Stimulated activated CD8-positive, alpha-beta memory T cell treated with anti-CD3 and anti-CD28 coated beads, Interleukin-7, amount 100 ng/mL, for 48 hours (primary cell): ENCODE measurements at places on chromosomes 7 and 10.

- DNase-seq, result no peak
These were observed 58.7 kb downstream of the ITGA8 start for GRCh38 chr10:15660990-15661389.

DNA sequence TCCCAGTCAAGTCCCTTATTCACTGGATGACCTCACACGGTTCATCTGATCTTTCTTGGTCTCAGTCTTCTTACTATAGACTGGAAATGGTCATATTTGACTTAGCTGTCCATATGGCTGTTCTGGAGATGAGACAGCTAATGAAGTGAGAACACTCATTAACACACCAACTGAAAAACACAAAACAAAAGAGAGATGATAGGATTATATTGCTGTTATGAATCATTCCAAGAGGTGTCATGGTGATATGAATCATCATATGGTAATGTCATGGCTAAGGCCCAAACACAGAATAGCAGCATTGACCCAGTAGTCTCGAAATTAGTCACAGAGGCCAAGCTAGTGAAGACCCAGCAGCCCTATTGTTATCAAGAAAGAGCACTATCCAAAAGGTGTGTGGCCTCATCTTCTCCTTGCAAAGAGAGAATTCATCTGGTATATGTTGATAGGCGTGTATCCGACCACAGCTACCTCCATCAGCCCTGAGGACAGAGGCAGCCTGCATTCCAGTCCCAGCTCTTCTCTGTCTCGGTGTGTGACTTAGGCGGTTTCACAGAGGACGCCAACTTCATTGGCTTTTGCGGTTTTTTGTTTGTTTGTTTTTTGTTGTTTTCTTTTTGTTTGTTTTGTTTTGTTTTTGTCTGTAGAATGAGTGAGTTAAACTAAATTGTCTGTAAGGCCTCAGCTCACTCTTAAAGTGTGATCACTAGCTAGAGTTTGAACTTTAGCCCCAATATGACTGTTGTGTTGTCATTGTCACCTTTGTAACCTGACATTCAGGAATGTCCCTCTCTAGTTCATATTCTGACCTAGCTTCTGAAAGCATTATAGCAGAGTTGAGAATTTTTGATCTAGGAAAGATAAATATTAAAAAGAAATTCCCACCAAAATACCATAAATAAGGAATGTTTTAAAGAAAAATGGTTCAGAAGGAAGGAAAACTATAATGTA, 97.4 kb upstream of the PDCD4 start:
- DNase-seq, result no peak

- no peak for DNase-seq
These were observed 13.2 kb upstream of the UNCX start for GRCh38 chr7:1219498-1219897.

- DNase-seq, result no peak
These were observed 145.0 kb downstream of the LRRC4 start for GRCh38 chr7:127886248-127886647.

DNA sequence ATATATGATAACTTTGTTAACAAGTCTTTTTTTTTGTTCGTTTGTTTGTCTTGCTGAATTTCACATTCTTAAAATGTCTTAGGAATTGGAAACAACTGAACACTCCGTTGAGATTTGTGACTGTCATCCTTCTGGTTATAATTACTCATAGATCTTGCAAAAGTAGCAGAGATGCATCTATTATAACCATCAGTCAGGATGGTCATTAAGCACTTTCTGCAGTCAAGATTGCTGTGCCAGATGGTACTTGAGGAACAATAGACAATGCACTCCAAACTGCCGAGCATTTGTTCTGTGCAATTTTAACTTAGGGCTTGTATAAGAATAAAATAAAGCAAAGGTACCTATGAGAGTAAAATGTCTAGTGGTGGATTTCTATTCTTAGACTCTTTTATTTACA, 710.1 kb upstream of the KCND2 start:
- no peak for DNase-seq

DNA sequence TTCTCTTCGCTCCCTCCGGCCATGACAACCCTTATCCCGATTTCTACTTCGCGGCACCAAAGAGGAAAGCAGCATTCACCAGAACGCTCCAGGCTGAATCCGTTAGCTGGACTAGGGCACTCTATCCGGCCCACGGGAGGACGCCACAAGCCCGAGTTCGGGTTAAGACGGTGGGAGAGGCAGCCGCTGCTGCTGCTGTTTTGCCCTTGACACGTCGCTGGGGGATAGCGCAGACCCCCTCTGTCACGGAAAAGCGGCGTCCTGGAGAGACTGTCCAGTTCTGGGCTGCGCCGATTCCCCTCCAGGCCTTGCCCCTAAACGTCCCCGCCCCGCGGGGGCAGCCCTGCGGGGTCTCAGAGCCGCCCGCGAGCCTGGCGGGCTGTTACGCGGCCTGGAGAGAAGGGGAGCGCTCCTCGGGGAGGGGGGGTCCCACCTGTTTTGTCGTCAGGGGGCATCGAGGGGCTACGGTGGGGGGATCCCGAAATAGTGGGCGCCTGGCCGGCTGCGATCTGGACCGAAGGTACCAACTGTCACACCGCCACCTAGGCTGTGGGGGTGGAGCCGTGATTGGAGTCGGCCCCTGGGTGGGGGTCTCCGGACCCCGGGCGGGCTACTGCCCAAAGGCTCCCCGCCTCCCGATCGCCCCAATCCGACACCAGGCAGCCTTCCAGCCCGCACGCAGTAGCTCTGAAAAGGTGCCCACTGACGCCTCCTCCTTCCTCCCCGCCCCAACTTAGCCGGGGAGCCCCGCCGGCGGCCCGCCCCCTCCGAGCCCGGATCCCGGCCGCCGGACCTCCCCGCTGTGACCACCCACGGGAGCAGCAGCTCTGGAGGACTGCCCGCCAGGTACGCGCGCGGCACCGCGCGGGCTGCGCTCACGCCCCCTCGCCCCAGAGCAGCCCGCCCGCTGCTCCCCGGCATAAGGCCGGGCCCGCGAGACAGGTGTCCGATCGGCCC, 772 bp downstream of the SGMS1 start:
- no peak for DNase-seq
